Right hindlimb (tissue), 1 donor: ENCODE measurements at places on chromosomes 2 and 18.
A peak's percentile ranks its signal among the peaks of the same experiment; 100 is the strongest.

DNA sequence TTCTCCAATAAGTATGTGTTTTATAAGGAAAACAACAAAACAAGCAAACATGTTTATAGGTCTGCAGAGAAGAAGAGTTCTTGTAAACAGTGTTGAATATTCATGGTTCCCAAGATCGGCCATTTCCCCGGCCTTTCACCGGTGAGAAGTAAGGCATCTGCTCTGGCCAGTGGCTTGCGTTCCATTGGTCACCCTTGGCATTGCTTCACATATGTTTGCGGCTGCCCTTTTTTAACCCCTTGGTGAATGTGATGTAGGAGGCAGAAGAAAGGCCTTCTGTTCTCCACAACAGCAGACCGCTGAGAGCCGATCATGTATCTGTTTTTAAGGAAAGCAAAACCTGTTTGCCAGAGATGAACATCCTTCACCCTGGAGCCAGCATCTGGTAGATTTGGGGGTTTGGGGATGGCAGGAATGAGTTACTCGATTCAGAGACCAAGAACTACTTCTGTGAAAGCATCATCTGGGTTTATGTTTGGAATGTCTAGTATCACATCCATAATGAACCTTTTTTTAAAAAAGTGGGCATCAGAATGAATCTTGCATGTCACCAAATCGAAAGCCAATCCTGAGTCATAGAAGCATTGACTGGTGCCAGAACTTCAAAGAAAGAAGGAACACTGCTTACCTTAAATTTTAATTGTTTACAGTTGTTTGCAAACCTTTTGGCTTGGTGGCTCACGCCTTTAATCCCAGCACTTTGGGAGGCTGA, 112.3 kb downstream of the AGAP1 start:
- peak; percentile 30 for DNase-seq

DNA sequence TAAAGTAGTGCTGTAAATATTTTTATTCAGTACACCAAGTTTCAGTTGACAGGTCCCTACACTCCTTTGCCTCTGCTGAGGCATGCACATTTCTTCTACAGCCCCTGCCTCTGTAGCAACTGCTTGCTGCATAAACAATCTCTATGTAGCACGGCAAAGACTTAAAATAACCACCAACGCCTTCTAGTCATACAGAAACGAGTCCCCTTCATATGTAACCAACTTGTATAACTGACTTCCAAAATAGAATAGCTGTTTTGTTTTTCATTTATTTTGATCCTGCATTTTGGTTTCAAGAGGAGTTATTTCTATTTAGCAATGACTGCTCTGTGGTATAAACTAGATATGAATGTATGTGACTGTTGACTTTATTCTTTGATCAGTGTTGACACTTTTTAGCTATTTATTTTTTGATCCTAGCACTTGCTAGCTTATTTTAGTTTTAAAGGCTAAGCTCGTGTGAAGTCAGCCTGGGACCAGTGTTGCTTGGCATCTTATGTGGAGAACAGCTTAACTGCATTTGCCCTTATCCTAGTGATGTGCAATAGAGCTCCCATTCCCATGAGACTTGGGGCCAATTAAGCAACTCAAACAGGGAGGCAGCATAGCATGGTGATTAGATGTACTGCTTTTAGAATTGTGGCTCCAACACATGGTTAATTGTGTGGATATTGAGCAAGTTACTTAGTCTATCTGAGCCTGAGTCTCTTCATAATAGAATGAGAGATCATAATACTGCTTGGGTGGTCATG, 79.6 kb downstream of the HRH4 start:
- no peak for DNase-seq

- no peak for DNase-seq
Observed at GRCh38 chr18:74233933-74234325, 57.8 kb downstream of the CYB5A start.

DNA sequence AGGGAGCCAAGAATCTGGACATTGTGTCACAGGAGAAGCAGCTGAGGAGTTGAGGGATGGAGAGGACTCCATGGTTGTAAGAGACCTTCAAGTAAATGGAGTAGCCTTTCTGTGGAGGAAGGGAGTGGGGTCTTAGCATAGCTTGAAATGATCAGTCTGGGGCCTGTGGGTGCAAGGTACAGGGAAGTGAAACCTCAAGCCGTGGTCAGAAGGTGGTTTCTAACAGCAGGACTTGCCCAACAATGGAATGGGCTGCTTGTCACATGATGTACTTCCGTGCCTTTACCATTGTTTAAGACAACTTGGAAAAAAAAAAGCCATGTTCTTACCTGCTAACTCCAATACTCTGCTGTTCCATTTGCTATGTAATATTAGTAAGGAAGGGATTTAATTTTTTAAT, 140.7 kb downstream of the LDLRAD4 start:
- DNase-seq = no peak

DNA sequence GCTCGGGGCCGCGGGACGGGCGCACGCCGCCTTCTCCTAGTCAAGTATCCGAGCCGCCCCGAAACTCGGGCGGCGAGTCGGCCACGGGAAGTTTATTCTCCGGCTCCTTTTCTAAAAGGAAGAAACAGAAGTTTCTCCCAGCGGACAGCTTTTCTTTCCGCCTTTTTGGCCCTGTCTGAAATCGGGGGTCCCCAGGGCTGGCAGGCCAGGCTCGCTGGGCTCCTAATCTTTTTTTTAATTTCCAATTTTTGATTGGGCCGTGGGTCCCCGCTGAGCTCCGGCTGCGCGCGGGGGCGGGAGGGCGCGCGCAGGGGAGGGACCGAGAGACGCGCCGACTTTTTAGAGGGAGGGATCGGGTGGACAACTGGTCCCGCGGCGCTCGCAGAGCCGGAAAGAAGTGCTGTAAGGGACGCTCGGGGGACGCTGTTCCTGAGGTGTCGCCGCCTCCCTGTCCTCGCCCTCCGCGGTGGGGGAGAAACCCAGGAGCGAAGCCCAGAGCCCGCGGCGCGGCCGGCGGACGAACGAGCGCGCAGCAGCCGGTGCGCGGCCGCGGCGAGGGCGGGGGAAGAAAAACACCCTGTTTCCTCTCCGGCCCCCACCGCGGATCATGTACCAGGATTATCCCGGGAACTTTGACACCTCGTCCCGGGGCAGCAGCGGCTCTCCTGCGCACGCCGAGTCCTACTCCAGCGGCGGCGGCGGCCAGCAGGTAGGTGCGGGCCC, 617 bp downstream of the FOSL2 start:
- DNase-seq = peak; percentile 81

DNA sequence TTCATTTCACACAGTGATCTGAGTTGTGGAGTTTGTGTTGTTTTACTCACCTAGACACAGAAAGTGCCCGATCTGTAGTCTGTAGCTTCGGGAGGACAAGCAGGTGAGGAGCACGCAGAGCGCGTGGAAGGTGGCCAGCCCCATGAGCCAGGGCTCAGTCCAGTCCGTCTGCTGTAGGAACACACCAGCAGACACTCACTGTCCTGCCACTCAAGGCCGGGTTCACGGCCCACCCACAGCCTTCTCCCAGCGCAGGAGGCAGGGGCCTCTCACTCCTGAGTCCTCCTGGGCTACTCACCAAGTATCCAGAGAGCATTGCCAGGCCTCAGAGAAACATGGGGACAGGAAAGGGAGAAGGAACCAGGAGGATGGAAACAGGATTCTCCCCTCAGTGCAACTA, 1.7 kb downstream of the TMEM18 start:
- no peak for DNase-seq

DNA sequence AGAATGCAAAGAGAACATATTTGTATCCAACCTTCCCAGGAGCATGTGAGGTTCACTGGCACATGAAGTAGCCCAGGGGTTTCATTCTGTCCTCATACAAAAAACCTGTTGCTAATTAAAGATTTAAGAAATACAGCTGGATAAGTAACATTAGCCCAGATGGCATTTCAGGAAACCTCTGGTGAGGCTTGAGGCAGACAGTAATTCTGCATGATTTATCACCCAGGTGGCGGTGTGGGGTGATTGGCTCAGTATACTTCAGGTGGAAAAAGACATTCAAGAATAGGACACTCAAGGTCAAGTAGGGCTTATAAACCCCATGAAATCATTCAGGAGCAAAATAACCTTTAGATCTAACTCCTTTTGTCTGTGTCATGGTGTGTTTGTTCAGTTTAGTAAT, 237.4 kb downstream of the RNF144A start:
- no peak for DNase-seq

GRCh38 chr2:191512874-191513273, 165.1 kb upstream of the NABP1 start:
- DNase-seq = no peak

GRCh38 chr18:61954096-61954746, 61.4 kb upstream of the RNF152 start:
- DNase-seq = no peak

- no peak for DNase-seq
Observed at GRCh38 chr18:23066060-23066459, 69.2 kb upstream of the CABLES1 start.

DNA sequence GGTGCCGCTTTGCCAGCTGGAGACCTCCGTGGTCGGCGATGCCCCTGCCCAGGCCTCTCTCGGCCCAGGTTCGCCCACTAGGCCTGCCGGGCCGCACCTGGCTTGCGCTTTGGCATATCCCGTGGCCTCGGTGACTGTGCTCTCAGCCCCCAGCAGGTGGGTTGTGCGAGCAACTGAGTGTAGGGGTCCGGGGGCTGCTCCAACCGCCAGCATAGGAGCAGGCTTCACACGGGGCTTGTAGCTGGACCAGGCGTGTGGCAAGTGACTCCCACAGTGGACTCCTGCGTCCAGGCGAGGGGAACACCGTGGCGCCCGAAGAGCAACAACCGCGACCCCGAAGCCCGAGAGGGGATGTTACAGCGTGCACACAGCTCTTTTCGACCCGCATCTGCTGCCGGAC, 9.7 kb downstream of the TRAPPC12 start:
- no peak for DNase-seq

GRCh38 chr2:207432453-207432852, 97.3 kb upstream of the CREB1 start:
- DNase-seq = no peak

DNA sequence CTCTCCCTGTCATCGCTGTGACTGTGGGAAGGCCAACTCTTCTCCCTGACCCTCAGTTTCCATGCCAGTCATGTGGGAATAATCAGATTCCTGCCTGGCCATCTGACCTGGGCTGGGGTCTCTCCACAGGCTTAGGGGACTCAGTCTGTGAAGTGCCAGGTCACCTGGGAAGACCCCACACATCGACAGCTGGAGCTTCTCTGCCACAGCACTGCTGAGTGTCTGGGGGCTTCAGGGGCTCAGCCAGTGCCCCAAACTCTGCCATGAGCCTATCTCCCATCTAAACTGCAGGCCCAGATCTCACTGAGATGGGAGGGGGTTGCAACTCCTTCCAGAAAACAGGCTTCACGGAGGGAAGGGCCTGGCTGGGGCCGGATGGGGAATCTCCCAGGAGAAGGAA, 42.0 kb upstream of the OTOS start:
- DNase-seq = no peak

DNA sequence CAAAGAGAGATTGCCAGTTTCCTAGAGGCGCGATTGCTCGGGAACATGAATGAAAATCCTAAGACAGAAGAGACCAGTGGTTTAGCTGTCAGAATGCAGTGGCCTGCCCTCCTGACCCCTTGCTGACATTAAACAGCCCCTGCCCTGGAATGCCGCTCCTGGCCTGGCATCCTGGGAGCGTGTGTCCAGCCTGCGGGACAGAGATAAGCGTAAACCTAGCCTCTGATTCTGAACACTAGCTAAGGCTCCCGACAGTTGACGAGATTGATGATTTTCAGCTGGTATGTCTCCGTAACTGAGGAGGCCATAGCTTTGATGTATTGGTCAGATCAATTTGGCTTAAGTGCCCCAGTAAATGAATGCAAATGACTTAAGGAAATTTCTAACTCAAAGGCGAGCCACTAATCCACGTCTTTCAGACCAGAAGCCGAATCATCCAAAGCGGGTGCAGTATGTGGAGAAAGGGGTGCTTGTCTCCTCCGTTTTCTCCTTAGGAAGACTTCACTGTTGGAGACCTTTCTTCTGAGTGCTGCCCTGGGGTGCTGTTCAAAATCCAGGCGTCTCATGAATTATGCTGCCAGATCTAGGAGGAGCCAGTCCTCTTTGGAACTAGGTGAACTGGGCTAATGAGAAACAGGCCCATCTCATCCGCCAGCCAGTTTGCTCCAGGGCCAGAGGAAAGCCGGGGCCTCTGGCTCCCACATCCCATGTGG, 142.5 kb upstream of the L3MBTL4 start:
- peak; percentile 36 for DNase-seq

DNA sequence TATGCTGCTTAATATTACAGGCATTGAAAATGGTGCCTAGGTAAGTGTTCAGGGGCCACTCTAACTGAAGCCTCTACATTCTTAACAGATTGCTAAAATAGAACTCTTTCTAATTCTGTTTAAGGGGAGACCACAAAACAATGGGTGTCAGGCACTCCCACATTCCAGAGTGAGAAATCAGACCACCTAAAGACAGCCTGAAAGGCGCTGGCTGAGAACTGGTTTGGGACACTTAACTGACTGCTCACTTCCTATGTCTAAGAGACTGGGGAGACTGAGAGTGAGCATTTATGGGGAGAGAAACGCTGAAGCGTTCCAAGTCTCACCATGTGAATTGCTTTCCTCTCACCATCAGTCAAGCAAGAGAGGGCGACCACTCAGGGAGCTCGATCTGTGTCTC, 108.8 kb upstream of the ITGB6 start:
- DNase-seq = no peak

- DNase-seq = no peak
Observed at GRCh38 chr2:124970030-124970429, 944.9 kb downstream of the CNTNAP5 start.

- no peak for DNase-seq
Observed at GRCh38 chr18:58847383-58848071, 17.1 kb upstream of the ZNF532 start.

DNA sequence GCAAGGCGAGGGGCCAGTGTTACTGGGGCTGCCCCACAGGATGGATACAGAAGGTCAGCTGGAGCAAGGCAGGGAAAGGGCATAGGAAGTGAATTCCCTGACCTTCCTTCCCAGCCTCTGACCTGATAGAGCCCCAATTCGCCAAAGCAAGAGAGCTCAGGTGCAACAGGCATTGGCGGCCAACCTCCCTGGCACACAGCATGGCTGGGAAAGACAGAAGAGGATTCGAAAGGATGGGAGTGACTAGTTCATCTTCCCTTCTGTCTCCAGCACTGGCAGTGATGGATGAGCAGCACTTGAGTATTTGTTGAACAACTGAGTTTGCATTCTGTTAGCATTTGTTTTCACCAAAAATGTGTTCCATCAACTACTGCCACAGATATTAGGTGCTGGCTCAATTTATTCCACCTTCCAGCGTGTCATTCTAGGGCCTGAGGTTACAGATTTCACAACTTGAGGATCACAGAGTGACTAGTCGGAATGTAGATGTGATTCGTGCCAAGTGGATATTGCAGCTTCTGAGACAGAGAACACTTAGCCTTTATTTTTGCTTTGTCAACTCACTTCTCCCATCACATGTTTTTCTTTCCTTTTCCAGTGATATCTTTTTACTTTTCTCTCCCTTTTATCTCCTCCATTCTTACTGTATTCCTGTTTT, 6.2 kb downstream of the COPS8 start:
- no peak for DNase-seq

GRCh38 chr18:37362158-37362890, 203.3 kb downstream of the CELF4 start:
- DNase-seq = no peak

- no peak for DNase-seq
Observed at GRCh38 chr2:107634172-107634571, 192.5 kb upstream of the RGPD4 start.

- no peak for DNase-seq
Observed at GRCh38 chr2:241017228-241017940, 19.0 kb downstream of the SNED1 start.
